Posterior cingulate gyrus (tissue), 11 donors: ENCODE measurements at places on chromosomes 2 and 18.

- no peak for DNase-seq
Measured at GRCh38 chr2:189260361-189260814, 80.8 kb upstream of the COL5A2 start.

GRCh38 chr2:182542501-182543258 lies 115.8 kb upstream of the PDE1A start:
- no peak for DNase-seq

DNA sequence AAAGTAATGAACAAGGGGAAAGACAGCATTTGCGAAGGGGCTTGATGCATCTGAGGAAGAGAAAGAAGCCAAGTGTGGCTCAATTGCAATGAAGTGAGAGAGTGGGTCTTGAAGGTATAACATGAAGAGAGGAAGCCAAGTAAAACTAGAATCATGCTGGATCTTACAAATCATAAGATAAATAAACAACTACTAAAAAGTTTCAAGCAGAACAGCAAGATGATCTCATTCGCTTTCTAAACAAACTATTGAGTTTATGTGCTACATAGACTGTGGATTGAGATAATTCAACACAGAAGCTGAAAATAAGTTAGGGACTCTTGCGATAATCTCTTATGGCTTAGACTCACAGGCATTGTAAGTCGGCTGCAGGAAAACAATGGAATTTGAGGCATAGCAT lies 1310.5 kb upstream of the NRXN1 start:
- DNase-seq = no peak

- DNase-seq = peak; percentile 46
Measured at GRCh38 chr2:209305746-209306196, 118.1 kb upstream of the MAP2 start.

DNA sequence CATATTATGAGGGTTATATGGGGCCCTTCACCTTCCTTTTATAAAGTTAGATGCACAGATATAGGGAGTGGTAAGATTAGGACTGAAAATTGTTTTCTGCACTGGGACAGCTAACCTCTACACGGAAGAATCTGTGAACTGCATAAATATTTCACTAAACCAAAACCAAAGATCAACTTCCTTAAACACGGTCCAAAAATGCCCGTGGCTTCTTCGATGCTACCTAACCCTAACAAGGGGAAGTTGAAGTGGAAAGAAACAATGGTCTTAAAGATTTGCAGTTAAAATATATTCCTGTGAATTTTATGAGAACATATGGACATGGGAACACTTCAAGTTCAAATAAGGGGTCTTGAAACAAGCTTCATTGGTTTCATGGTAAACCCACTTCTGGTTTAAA lies 33.3 kb upstream of the PAX3 start:
- no peak for DNase-seq

DNA sequence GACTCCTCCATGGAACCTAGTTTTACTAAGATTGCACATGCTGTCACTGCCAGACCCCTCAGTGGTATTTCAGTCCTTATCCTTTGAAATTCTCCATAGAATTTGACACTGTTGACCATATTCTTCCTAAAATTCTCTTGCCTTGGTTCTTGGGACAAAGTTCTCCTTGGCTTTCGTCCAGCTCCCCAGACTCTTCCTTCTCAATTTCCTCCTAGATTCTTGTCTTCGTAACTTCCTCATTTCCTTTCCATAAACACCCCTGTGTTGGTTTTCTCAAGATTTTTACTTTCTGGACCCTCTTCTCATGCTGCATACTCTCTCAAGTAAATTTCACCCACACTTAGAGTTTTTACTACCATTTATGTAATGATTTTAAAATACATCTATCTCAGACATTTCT lies 96.6 kb upstream of the TWSG1 start:
- no peak for DNase-seq

- no peak for DNase-seq
Measured at GRCh38 chr2:221167561-221167960, 404.5 kb downstream of the EPHA4 start.

- no peak for DNase-seq
Measured at GRCh38 chr2:143960177-143960576, 559.7 kb downstream of the ZEB2 start.

- DNase-seq = no peak
Measured at GRCh38 chr18:25827228-25827627, 263.2 kb downstream of the SS18 start.

- DNase-seq = no peak
Measured at GRCh38 chr18:12637393-12637792, 20.5 kb downstream of the SPIRE1 start.

DNA sequence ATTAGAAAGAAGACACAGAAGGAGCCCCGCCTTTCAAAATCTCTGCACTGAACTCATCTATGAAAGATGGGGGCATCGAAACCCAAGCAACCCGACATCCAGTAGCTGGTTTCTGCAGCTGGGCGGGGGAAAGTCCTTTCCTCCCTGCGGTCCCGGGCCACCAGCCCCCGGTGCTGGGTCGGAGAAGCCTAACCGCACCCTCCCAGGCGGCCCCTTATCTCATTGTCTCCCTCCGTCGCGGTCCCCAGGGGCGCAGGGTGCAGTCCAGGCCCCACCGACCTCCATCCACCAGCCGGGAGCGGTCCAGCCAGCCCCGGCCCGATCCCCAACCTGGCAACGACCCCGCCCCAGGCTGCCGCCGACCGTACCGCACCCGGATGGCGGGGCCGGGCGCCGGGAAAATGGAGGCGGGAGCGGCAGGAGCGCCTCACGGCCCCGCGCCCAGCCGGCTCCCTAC lies 452 bp downstream of the RAPH1 start:
- DNase-seq = no peak

- DNase-seq = no peak
Measured at GRCh38 chr18:65659312-65659711, 91.5 kb upstream of the CDH7 start.

- DNase-seq = no peak
Measured at GRCh38 chr2:99711144-99711543, 221.3 kb upstream of the REV1 start.

GRCh38 chr2:75311993-75312392 lies 112.7 kb upstream of the TACR1 start:
- no peak for DNase-seq
